ENCODE measurements at places on chromosomes 6 and 20.

DNA sequence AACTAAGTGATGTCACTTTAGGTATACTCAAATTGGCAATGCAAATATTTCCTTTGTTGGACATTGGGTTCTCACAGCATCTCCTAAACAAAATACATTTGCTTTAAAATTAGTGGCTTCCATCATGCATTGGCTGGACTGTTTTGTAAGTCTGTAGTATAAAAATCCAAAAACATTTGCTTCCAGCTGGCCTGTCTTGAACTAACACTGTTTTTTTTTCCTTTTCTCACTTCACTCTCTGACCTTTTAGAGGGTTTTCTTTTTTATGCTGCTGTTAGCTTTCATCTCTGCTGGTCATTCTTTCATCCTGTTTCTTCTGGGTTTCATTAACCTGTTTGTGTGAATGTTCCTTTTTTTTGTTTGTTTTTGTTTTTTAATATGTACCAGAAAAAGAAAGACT, 121.7 kb upstream of the MLIP start:
- no peak for DNase-seq

- peak; percentile 82 for DNase-seq
These were observed at the start of gene STX11 for GRCh38 chr6:144149894-144150709. Gene STX11, plus strand, starts transcription at chr6:144150517. Its CDS starts 36,111 bp downstream, at chr6:144186628.

GRCh38 chr6:105596284-105596755, 193.4 kb upstream of the PREP start:
- DNase-seq: no peak

DNA sequence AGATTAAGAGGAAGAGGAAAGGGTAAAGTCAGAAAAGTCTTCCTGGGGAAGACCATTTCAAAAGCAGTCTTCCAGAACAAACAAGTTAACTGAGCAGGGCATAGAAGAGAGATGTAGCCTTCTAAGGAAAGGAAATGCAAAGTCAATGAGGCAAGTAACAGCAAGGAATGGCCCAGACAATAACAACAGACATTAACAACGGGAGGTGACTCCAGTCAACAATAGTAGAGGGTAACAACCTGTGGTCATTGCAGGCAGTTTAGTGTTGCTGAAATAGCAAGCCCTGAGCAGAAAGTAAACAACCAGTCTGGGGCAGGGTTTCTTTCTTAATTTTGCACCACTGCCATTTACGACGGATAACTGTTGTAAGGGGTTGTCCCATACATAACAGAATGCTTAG, 2.1 kb downstream of the MDN1 start:
- DNase-seq: peak; percentile 81

- no peak for DNase-seq
These were observed 111.6 kb upstream of the EDN1 start for GRCh38 chr6:12178521-12178920.

GRCh38 chr6:19830171-19830570, 7.0 kb upstream of the ID4 start:
- DNase-seq: no peak

GRCh38 chr6:150857062-150857944, 8.2 kb upstream of the MTHFD1L start:
- no peak for DNase-seq

- no peak for DNase-seq
These were observed 111.5 kb downstream of the LCA5 start for GRCh38 chr6:79425589-79426311.

DNA sequence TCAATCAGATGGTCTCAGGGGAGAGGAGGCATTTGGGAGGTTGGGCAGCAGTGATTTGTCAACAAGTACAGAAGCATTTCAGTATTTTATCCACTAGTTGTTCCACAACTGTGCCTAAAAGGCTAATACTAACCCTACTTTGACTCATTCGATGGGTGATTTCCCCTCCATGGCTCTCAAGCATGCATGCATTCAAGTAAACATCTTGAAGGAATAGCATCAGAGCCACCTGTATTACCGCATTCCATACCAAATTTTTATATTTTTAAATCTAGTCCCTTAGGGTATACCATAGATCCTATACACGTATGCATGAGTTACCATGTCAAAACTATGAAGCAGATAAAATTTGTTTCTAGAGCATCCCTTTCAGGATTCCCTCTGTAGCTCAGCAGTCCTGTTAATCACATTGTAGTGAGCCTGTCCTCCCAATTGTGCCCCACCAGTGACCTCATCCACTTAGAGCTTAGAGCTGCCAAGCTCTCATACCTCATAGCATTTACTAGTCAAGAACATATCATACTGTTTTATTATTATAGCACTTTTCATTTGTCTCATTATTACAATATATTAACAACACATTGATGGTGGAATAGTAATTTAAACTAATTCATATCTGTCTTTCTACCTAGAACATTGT, 213.8 kb downstream of the LAMA2 start:
- DNase-seq: no peak

GRCh38 chr20:21618759-21619416, 86.6 kb upstream of the PAX1 start:
- DNase-seq: no peak

DNA sequence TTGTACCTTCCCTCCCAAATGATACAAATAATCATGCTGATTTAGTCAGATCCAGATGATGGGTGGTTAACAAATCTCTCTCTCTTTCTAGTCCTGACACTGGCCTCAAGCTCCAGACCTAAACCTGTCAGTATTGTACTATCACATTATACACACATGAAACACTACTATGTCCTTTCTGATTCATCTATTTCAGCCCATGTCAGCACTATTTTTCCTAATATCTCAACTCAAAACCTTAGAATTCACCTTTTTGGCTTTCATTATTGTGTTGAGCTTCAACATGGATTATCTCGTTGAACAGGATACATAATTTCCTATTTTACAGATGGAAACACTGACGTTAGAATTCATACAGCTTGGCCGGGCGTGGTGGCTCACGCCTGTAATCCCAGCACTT, 3.5 kb downstream of the PIGU start:
- no peak for DNase-seq

DNA sequence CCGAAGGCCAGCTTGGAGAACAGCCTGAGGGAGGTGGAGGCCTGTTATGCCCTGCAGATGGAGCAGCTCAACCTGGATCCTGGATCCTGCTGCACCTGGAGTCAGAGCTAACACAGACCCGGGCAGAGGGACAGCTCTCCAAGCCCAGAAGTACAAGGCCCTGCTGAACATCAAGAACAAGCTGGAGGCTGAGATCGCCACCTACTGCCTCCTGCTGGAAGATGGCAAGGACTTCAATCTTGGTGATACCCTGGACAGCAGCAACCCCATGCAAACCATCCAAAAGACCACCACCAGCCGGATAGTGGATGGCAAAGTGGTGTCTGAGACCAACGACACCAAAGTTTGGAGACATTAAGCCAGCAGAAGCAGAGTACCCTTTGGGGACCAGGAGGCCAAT, 223.5 kb upstream of the ID4 start:
- peak; percentile 5 for DNase-seq

DNA sequence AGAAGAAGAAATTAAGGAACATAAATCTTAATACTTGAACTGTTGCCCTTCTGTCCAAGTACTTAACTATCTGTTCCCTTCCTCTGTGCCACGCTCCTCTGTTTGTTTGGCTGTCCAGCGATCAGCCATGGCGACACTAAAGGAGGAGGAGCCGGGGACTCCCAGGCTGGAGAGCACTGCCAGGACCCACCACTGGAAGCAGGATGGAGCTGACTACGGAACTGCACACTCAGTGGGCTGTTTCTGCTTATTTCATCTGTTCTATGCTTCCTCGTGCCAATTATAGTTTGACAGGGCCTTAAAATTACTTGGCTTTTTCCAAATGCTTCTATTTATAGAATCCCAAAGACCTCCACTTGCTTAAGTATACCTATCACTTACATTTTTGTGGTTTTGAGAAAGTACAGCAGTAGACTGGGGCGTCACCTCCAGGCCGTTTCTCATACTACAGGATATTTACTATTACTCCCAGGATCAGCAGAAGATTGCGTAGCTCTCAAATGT, 17.1 kb downstream of the IRF4 start:
- DNase-seq: peak; percentile 79

- no peak for DNase-seq
These were observed 143.9 kb downstream of the DTNBP1 start for GRCh38 chr6:15518878-15519277.

DNA sequence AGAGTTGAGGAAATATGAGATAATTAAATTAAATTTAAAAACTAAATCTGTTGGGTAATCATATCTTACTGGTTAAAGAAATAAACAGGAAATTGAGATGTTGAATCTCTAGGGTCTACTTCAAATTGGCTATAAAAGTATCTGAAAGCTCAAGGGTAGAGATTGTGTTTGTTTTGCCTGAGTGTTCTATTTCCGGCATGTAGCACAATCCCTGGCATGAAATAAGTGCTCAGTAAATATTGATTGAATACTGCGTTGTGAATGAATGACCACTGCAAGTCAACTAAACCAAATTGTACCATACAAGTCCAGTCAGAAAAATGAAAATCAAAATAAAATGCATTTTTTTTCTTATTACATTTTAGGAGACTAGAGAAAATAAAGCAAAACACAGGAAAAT, 709.8 kb downstream of the EPM2A start:
- no peak for DNase-seq

GRCh38 chr6:32222333-32223230, 1.3 kb downstream of the NOTCH4 start:
- no peak for DNase-seq

DNA sequence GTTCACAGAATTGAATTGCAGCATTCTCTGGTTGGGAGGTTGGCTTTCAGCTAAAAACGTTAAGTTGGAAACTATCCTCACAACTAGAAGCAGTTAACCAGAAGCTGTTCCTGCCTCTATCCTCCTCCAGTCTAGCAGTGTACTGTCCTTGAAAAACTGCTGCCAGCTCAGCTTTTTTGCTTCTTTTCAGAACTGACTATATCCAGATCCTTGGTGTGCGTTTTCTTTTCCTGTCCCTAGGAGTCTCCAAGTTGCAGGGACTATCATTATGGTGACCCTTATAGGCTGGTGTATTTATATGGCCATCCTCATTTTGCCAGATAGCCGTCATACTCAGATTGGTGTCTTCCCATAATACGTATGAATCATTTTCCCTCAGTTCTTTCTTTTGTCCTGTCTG, 5.5 kb downstream of the ITCH start:
- no peak for DNase-seq

GRCh38 chr6:12246900-12247299, 43.3 kb upstream of the EDN1 start:
- DNase-seq: no peak

DNA sequence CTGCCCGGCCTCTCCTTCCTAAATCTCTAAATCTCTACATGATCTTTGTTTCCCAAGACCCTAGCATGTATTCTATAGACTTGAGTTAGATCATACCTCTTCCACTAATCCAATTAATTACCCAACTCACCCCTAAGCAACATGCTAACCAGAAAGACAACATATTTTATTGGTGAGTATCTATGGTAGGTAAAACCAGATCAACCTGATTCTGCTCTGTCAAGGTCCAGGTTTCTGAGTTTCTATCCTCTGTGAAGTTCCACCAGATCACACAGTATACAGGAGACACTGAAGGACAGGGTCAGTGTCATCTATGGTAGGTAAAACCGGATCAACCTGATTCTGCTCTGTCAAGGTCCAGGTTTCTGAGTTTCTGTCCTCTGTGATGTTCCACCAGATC, 363.2 kb upstream of the MARCKS start:
- no peak for DNase-seq

- no peak for DNase-seq
These were observed 190.4 kb upstream of the ARG1 start for GRCh38 chr6:131382631-131383030.

DNA sequence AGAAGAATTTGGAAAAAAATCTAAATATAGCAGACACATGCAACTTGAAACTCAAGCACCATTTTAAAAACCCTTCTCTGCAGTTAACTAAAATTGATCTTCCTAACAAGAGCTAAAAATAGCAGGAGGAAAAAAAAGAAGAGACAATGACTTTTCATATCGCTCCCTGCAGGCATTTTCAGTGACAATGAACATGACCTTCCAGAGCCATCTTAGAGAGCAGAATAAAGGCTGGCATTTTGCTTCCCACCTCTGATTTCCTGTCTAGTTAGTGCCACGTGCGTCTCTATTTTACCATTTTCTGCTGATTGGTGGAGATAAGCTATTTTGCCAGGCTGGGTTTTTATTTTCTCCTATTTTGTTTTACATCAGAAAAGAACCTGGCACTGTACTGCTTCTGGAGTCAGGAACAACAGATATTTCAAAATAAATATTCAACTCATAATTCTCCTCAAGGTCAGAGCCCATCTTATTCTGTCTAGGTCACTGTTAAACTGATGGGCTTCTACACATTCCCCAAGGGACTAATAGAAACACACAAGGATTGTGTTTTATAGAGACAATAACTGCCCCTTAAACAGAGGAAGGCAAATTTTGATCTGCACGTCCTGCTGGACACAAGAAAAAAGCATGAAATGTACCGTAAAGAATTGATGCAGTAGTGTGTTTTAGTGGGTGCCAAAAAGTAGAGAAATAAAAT, 70.2 kb upstream of the ENPP5 start:
- DNase-seq: no peak

- no peak for DNase-seq
These were observed 8.0 kb downstream of the PLCG1 start for GRCh38 chr20:41145317-41145716.

- peak; percentile 86 for DNase-seq
These were observed 6.9 kb upstream of the OSER1 start for GRCh38 chr20:44217342-44218092.

DNA sequence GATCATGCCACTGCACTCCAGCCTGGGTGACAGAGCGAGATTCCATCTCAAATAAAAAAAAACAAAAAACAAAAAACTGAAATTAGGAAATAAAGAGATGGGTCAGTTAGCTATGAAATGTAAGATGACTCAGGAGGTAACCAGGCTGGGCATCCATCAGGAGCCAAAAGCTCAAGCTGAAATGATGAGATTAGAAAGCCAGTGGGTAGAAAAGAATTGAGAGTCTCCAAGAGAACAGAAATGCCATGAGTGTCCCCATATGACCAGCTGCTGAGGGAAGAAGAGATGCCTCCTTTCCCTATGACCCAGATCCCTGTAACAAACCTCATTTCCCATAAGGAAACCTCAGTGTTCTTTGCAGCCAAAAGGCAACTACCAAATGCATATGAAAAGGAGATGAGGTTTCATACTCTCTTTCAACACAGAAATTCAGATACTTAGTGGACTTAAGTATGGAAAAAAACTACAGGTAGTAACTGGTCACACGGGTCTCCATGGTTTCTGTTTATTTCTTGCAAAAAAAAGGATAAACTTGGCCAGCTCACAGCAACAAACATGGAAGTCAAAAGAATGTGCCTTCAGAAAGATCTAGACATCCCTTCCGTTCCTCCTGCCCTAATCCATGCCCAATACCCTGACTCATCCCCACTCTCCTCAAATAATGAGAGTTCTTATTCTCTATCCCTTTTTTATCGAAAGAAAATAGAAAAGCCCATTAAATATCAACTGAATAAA, 8.1 kb downstream of the ARHGAP18 start:
- no peak for DNase-seq

GRCh38 chr6:4773181-4773580, 3.0 kb upstream of the CDYL start:
- no peak for DNase-seq
